ENCODE measurements at places on chromosomes 1 and 21. TPM values are rescaled to one million over a fixed set of nuclear protein-coding genes. Genes with fewer than 3 reads are reported as not detected.

DNA sequence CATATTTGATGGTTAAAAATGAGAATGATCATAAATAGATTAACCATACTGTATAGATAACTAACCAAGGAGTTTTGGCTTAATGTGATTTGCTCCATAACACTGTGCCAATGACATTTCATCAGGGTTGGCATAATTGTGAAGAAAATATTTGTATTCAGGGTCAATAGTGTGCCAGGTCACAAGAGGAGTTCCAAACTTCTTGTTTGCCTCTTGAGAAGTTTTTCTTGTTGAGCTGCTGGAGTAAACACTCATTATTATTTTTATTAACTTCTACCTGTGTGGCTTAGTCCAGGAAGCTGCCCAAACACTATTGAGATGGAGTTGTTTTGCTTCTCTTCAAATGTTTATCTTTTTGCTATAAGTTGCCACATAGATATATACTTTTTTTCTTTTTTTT, 7.5 kb downstream of the MAP7D1 start:
- peaks cover 90% of the 10 kb centered on the region for H3K4me1 ChIP-seq
- H3K36me3 ChIP-seq, result peaks cover 34% of the 10 kb centered on the region
- H3K27ac ChIP-seq, result peak overlapping the region; percentile 98
- no peak for DNase-seq
- no peak overlapping the region for H3K4me3 ChIP-seq

- H3K4me3 ChIP-seq, result no peak overlapping the region
- no peak for DNase-seq
- no peaks in the 10 kb centered on the region for H3K36me3 ChIP-seq
- no peaks in the 10 kb centered on the region for H3K27me3 ChIP-seq
Measured at GRCh38 chr1:147245586-147246021, 3.1 kb downstream of the CHD1L start.

- peak overlapping the region; percentile 45 for H3K27ac ChIP-seq
- H3K27me3 ChIP-seq, result no peaks in the 10 kb centered on the region
- no peak for DNase-seq
- no peak overlapping the region for H3K4me3 ChIP-seq
- no peaks in the 10 kb centered on the region for H3K36me3 ChIP-seq
- H3K4me1 ChIP-seq, result peaks cover 34% of the 10 kb centered on the region
Measured at GRCh38 chr1:154430903-154431302, 25.8 kb downstream of the IL6R start.

The RAB25 gene
- total RNA-seq, result 148 TPM

GRCh38 chr1:39105061-39105840, 79.1 kb downstream of the NDUFS5 start:
- peak; percentile 80 for DNase-seq
- H3K4me3 ChIP-seq, result peak overlapping the region; percentile 71

DNA sequence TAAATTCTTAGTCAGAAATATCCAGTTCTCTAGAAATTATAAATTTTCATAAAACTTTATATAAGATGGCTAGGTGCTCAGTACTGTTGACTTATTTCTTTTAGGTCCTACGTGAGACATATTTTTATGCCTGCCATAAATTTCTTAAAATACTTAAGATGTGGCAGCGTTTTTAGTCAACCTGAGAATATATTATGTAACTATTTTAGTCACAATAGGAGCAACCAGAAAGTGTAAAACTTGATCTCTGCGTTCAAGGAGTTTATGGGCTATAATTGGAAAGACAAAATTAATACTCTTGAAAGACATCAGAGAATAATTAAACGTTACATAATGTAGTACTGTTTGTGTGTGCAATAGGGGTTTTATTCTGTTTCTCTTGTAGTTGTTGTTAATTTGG, 24.1 kb upstream of the PGM1 start:
- H3K27ac ChIP-seq, result no peak overlapping the region
- no peaks in the 10 kb centered on the region for H3K27me3 ChIP-seq
- H3K36me3 ChIP-seq, result no peaks in the 10 kb centered on the region
- H3K4me1 ChIP-seq, result no peaks in the 10 kb centered on the region
